ENCODE measurements at places on chromosomes 11 and 22. TPM values are rescaled to one million over a fixed set of nuclear protein-coding genes. Genes with fewer than 3 reads are reported as not detected.

DNA sequence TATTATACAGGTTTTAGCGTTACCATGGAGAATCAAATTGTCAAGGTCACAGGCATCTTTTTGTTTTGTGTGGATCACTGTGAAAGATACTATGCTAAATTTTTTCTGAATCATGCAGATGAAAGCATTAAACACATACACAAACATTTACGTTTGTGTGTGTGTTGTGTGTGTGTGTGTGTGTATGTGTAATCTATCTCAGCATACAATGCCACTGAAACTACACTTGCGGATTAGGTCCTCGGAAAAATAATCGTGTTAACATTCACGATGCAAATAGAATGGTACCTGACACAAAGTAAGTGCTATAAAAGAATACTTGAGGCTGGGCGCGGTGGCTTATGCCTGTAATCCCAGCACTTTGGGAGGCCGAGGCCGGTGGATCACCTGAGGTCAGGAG lies 41.9 kb upstream of the TOP3B start:
- no peaks in the 10 kb centered on the region for H3K27me3 ChIP-seq
- peaks cover 23% of the 10 kb centered on the region for H3K4me1 ChIP-seq
- DNase-seq: no peak

- no peaks in the 10 kb centered on the region for H3K36me3 ChIP-seq
- H3K4me3 ChIP-seq: no peak overlapping the region
- no peaks in the 10 kb centered on the region for H3K4me1 ChIP-seq
Observed at GRCh38 chr11:20964985-20965384, 295.6 kb downstream of the NELL1 start.

- H3K4me3 ChIP-seq: no peak overlapping the region
- no peaks in the 10 kb centered on the region for H3K4me1 ChIP-seq
- DNase-seq: no peak
- H3K27me3 ChIP-seq: no peaks in the 10 kb centered on the region
- H3K36me3 ChIP-seq: no peaks in the 10 kb centered on the region
- no peak overlapping the region for H3K27ac ChIP-seq
Observed at GRCh38 chr11:113675565-113675964, 30.5 kb downstream of the TMPRSS5 start.

GRCh38 chr22:30943368-30943767 lies 25.2 kb downstream of the MORC2 start:
- H3K4me3 ChIP-seq: no peak overlapping the region
- peaks cover 4% of the 10 kb centered on the region for H3K4me1 ChIP-seq
- no peak overlapping the region for H3K27ac ChIP-seq
- no peak for DNase-seq
- no peaks in the 10 kb centered on the region for H3K27me3 ChIP-seq
- peaks cover 76% of the 10 kb centered on the region for H3K36me3 ChIP-seq

OR52I1 gene
- total RNA-seq: not detected

Data from spleen (tissue), 13 donors.